Spinal cord (tissue), 10 donors: ENCODE measurements at places on chromosomes 16 and 17. TPM values are rescaled to one million over a fixed set of nuclear protein-coding genes. Genes with fewer than 3 reads are reported as not detected.

DNA sequence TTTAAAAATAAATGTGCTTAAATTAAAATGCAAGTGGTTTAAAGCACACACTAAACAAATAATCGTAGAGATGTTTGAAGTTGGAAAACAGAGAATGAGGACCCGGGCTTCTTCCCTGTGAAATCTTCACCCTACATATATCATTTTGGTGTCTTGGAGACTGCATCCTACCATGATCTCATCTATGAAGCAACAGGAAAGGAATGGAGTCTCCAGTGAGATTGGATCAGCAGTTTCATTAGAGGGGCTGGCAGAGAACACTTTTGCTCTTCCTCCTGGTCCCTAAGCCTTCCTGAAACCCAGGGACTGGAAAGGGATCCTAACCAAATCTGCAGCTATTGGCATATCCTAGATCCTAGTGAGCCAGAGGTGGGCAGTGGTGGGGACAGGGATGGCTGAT lies 85.0 kb downstream of the GRIN2A start:
- no peaks in the 10 kb centered on the region for H3K27me3 ChIP-seq
- no peak overlapping the region for H3K27ac ChIP-seq
- H3K4me1 ChIP-seq, result no peaks in the 10 kb centered on the region
- no peak for DNase-seq
- H3K36me3 ChIP-seq, result no peaks in the 10 kb centered on the region

GRCh38 chr17:32609085-32609484 lies 122.3 kb downstream of the CDK5R1 start:
- DNase-seq, result no peak
- no peak overlapping the region for H3K4me3 ChIP-seq
- no peak overlapping the region for H3K27ac ChIP-seq
- H3K4me1 ChIP-seq, result no peaks in the 10 kb centered on the region

- peaks cover 15% of the 10 kb centered on the region for H3K4me1 ChIP-seq
- H3K4me3 ChIP-seq, result peak within 1 kb of the TSS; percentile 77
- no peaks in the 10 kb centered on the region for H3K27me3 ChIP-seq
- peak; percentile 99 for DNase-seq
- H3K27ac ChIP-seq, result peak within 1 kb of the TSS; percentile 54
Observed at GRCh38 chr16:85027349-85027957, at the start of gene KIAA0513. Gene KIAA0513 (plus strand): TSS chr16:85027795. CDS start chr16:85067072, 39,277 bp downstream.

DNA sequence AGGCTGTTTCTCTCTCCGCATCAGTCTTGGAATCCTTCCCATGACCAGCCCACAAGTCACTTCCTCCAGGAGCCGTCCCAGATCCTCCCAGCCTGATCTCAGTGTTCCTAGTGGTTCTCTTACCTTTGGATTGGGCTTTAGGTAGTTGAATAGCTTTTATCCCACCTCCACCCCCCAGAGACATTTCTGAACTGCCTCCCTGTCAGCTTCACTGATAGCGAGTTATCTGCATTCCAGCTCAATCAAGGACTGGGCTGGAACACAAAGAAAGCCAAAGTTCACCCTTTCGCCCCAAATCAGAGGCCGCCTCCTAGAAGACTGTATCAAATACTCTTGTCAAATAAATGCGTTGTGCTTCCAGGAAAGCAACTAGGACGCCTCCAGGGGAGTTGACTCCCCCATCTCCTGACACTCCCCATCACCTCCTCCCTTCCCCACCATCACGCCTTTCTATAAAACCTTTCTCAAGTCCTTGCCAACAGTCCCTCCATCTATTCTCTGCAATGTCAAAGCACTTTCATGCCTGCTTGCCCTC lies 72.7 kb downstream of the TMEM132E start:
- no peak for DNase-seq
- peaks cover 20% of the 10 kb centered on the region for H3K4me1 ChIP-seq

The HOXB2 gene
- total RNA-seq, result 10.2 TPM

The OR4D1 gene
- total RNA-seq, result 0.06 TPM

The BTBD17 gene
- total RNA-seq, result 9.4 TPM

The SEC14L5 gene
- 4.5 TPM for total RNA-seq

The HS3ST3B1 gene
- 9.0 TPM for total RNA-seq

The SEZ6 gene
- 17.1 TPM for total RNA-seq
